Activated CD4-positive, alpha-beta T cell treated with anti-CD3 and anti-CD28 coated beads, Interleukin-2, amount 10 ng/mL, durations not matched to agents 24 days and 14 days (primary cell): ENCODE measurements at places on chromosomes 2 and 18. TPM values are rescaled to one million over a fixed set of nuclear protein-coding genes. Genes with fewer than 3 reads are reported as not detected.

- DNase-seq = no peak
Measured at GRCh38 chr2:72708236-72708635, 117.6 kb downstream of the EXOC6B start.

DNA sequence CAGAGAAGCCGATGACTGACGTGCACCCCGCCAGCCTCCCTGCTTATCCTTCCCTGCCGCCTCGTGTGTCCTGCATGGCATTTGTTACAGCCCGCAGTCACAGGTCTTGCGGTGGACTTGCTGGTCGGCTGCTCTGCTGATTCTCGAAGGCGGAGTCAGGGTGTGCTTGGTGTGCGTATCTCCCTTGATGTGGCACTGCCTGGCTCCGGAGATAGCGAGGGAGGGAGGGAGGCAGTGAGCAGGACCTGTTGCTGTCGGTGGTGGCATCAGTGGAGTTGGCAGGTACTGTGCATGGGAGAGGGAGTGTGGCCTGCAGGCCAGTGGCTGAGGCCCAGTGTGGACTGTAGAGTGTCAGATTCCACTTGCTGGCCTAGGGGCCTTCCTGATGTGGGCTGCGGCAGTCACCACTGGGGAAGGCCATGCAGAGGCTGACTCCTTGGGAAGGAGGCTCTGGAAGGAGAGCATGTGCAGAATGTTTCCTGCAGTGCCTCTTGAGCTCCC lies 198.9 kb downstream of the AGAP1 start:
- no peak for DNase-seq

- no peak for DNase-seq
Measured at GRCh38 chr2:155703048-155703447, 629.5 kb downstream of the NR4A2 start.

TUBB8B gene
- total RNA-seq = not detected in 2 replicates
